ENCODE measurements at places on chromosomes 1 and 21. TPM values are rescaled to one million over a fixed set of nuclear protein-coding genes. Genes with fewer than 3 reads are reported as not detected.
A peak's percentile ranks its signal among the peaks of the same experiment; 100 is the strongest.

Gene C1QC
- not detected for total RNA-seq

- no peaks in the 10 kb centered on the region for H3K4me1 ChIP-seq
- no peaks in the 10 kb centered on the region for H3K27me3 ChIP-seq
- no peaks in the 10 kb centered on the region for H3K36me3 ChIP-seq
- peak; percentile 11 for DNase-seq
- no peak overlapping the region for H3K4me3 ChIP-seq
These were observed 275.5 kb upstream of the RUNX1 start for GRCh38 chr21:35324372-35325220.

Gene RXRG
- total RNA-seq: not detected

DNA sequence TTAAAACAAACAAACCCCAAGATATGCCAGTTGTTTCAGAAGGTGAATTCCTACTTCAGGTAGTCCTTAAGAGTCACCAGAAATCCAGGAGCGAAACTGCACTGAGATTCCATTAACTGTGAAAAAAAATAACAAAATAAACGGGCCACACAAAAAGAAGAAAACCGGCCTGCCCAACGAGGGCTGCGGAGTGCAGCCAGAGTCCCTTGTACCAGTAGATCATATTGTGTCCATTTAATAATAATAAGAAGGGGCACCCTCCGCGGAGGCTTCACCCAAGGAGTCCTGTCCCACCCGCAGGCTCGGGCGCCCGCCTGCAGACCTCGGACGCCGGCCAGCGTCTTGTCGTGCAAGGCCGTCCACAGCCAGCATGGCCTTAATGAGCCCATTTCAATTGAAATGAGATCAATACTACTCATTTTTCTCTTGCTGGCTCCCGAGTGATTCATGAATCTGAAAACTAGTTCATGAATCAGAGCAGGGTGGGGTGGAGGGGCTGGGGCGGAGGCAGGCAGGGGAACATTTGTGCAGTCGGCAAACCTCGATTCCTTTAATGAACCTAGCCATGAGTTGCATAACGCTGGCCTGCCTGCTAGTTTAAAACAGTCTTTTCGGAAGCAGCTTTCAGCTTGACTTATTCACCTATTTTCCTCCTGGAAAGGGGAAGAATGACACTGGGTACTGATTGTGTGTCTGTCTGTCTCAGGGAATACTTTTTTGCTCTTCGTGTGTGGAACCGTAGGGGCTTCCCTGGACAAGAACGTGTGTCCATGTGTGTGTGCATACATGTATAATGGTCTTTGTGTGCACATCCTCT lies 113.1 kb upstream of the IRF2BP2 start:
- H3K36me3 ChIP-seq: no peaks in the 10 kb centered on the region
- peak overlapping the region; percentile 97 for H3K27ac ChIP-seq

- DNase-seq: no peak
- H3K4me1 ChIP-seq: peaks cover 17% of the 10 kb centered on the region
- no peak overlapping the region for H3K4me3 ChIP-seq
- no peaks in the 10 kb centered on the region for H3K27me3 ChIP-seq
- no peaks in the 10 kb centered on the region for H3K36me3 ChIP-seq
- no peak overlapping the region for H3K27ac ChIP-seq
These were observed 22.6 kb downstream of the DMBX1 start for GRCh38 chr1:46512135-46512791.

GRCh38 chr1:115115521-115116161 lies 26.3 kb upstream of the TSPAN2 start:
- H3K36me3 ChIP-seq: no peaks in the 10 kb centered on the region
- H3K4me1 ChIP-seq: peaks cover 64% of the 10 kb centered on the region
- H3K27ac ChIP-seq: peak overlapping the region; percentile 81
- no peaks in the 10 kb centered on the region for H3K27me3 ChIP-seq

- DNase-seq: no peak
- no peaks in the 10 kb centered on the region for H3K27me3 ChIP-seq
- H3K4me3 ChIP-seq: no peak overlapping the region
- peaks cover 19% of the 10 kb centered on the region for H3K4me1 ChIP-seq
- H3K27ac ChIP-seq: no peak overlapping the region
These were observed 51.6 kb downstream of the ALG14 start for GRCh38 chr1:95021119-95021518.

DNA sequence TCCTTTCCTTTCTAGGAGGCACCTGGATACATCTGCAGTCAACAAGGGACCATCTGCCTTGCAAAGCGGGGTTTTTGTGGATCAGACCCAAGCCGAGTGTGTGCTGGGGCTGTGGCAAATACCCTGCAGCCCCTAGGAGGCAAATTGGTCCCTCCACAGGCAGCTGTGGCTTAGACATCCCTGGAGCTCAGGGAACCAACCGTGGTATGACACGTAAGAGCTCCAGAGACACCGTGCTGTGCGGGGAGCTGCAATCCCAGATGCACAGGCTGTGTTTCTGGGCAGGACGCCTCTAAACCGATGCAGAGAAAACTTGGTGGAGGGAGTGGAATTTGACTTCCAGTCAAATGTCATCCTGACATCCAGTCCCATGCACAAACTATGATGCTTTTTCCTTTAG lies 141.5 kb downstream of the KAZN start:
- no peak overlapping the region for H3K4me3 ChIP-seq
- no peak for DNase-seq
- no peak overlapping the region for H3K27ac ChIP-seq
- peaks cover 29% of the 10 kb centered on the region for H3K27me3 ChIP-seq

Gene LDLRAD1
- 1.6 TPM for total RNA-seq

- peak within 1 kb of the TSS; percentile 87 for H3K27ac ChIP-seq
- peaks cover 24% of the 10 kb centered on the region for H3K36me3 ChIP-seq
- peaks cover 34% of the 10 kb centered on the region for H3K4me1 ChIP-seq
- no peaks in the 10 kb centered on the region for H3K27me3 ChIP-seq
- peak; percentile 95 for DNase-seq
- H3K4me3 ChIP-seq: peak within 1 kb of the TSS; percentile 79
These were observed at the start of gene CSDE1 for GRCh38 chr1:114757455-114758255. TSS of gene CSDE1 (minus strand) at chr1:114757984. CDS start at chr1:114739890, 18,094 bp downstream.

Measured in PC-9 (cell line).